Stimulated activated CD4-positive, alpha-beta T cell treated with anti-CD3 and anti-CD28 coated beads, Interleukin-1b, Interleukin-23, amount 100 ng/mL, for 48 hours (primary cell): ENCODE measurements at places on chromosomes 16 and 17.

GRCh38 chr17:8867361-8867981, at the start of gene PIK3R6:
Gene PIK3R6, minus strand, starts transcription at chr17:8867674. Its CDS starts 17,880 bp downstream, at chr17:8849794.
- no peak for DNase-seq

DNA sequence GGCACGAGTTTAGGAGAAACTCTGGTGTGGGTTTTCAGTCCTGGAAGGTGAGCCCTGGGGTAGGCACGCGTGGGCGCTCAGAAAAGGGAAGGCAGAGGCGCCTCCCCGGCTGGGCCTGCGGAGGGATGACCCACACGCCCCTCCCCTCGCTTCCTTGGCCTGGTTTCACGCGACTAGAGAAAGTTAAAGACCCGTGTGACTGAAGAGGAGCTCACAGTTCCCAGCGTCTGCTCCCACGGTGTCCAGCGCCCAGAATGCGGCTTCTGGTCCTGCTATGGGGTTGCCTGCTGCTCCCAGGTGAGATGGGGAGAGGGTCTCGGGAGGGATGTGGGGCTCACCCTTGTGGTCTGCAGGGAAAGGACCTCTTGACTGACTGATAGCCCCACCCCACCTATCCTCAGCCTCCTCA, at the start of gene CD300LG:
Gene CD300LG, plus strand, starts transcription at position 214 of the 409 bp plus-strand sequence. Its CDS starts 41 bp downstream, at position 255.
- no peak for DNase-seq

GRCh38 chr17:71380535-71380934, 740.3 kb upstream of the SOX9 start:
- DNase-seq: no peak

- no peak for DNase-seq
Observed at GRCh38 chr17:59027750-59028149, 78.9 kb downstream of the TRIM37 start.

- DNase-seq: peak; percentile 78
Observed at GRCh38 chr17:77374170-77374936, 233.6 kb downstream of the SEC14L1 start.

DNA sequence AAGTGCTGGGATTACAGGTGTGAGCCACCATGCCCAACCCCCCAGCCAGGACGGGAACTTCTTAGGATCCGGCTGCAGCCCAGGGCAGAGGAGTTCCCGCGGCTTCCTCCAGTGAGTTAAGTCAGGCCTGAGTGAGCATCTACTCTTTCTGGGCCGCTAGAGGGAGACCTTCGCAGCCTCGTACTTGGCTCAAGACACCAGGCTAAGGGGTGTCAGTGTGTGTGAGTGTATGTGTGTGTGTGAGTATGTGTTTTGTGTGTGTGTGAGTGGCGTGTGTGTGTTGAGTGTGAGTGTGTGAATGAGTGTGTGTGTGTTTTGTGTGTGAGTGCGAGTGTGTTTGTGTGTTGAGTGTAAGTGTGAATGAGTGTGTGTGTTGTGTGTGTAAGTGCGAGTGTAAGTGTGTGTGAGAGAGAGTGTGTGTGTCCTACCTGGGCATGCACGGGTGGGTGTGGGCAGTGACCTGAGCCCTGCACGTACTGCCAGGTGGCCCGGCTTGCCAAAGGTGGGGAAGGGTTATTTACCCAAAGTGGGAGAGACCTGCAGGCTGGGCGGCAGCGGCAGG, 58.5 kb downstream of the TMEM235 start:
- DNase-seq: peak; percentile 81

- DNase-seq: no peak
Observed at GRCh38 chr17:82874011-82874835, 34.4 kb upstream of the ZNF750 start.

DNA sequence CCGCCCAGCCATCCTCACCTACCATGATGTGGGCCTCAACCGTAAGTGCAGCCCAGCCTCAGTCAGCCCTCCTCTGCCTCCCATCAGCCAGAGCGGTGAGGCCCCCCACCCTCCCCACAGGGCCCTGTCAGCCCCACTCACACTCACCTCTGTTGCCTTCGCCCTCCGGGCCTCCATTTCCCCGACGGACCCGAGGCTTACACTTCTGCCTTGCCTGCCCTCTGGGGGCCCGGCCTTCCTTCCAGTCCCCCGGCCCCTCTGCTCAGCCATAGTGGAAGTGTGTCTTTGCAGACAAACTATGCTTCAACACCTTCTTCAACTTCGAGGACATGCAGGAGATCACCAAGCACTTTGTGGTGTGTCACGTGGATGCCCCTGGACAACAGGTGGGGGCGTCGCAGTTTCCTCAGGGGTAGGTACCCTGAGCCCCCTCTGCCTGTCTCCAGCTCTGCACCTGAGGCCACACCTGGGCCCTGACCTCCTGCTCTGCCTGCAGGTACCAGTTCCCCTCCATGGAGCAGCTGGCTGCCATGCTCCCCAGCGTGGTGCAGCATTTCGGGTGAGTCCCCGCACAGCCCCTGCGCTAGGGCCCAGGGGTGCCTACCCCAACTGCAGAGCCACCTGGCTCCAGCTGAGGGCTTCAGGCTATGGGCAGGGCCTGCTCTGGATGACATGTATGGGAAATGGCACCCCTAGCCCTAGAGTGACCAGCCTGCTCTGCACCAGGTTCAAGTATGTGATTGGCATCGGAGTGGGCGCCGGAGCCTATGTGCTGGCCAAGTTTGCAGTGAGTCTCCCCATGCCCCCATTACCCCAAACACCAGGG, 4.1 kb downstream of the NDRG4 start:
- DNase-seq: no peak

- no peak for DNase-seq
Observed at GRCh38 chr16:10599626-10600025, 19.2 kb upstream of the EMP2 start.

DNA sequence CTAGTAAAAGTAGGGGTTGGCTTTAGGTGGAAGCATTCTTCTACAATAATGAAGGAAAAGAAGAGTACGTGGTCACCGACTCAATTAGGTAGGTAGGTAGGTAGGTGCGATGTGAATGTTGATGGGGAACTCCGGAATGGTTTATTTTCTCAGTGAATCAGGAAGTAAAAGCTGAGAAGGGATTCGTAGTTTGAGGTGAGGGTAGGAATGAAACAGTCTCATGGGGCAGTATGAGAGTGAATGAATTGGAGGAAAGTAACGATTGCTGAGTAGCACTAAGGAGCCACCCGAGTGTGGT, 13.9 kb downstream of the PER1 start:
- no peak for DNase-seq

- DNase-seq: no peak
Observed at GRCh38 chr17:58947824-58948223, 158.9 kb downstream of the TRIM37 start.

- DNase-seq: no peak
Observed at GRCh38 chr16:12920739-12921138, 19.3 kb downstream of the SHISA9 start.

DNA sequence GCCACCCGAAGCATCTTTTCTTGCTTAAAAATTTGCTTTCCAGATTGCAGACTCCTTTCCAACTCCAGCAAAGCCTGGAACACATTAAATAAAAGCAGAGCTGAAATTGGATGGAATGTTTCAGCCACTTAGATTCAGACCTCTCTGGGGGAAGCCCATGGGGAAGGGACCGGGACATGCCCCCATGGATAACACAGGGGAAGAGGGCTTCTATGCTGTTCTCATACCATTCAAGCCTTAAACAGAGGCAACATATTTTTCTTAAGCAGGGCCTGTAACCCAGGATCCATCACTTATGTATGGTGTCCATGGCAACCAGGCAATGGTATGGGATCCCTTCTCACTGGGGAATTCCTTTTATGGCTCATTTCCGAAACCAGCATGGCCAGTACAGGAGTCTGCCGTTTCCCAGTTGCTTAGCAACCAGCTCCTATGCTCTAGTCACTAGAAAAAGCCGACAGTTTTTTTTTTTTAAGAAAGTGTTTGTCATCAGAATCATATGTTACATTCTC, 62.0 kb upstream of the MARCHF10 start:
- no peak for DNase-seq

GRCh38 chr16:259814-260253, 15.9 kb downstream of the RGS11 start:
- DNase-seq: no peak
